HFF-Myc (cell line): ENCODE measurements at places on chromosomes 5 and 9.

- DNase-seq, result no peak
Observed at GRCh38 chr5:115430374-115430773, 114.2 kb downstream of the FEM1C start.

GRCh38 chr5:179393078-179393477 lies 47.8 kb upstream of the ADAMTS2 start:
- DNase-seq, result peak; percentile 70

DNA sequence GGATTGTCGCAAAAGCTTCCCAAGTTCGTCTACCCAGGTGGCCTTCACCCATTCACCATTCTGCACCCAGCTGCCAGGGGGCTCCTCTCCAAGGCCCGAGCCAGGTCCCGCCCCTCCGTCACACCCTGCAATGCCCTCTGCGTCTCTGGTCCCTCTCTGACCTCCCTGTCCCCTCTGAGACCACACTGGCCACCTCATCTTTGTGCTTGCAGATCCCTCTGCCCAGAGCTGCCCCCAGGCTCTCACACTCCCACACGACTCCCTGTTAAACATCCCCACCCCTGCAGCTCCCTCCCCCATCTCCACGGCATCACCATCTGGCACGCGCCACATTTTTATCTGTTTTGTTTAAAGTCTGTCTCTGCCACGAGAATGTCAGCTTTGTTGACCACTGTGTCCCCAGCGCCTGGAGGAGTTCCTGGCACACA lies 243.6 kb downstream of the PBX3 start:
- DNase-seq, result no peak

GRCh38 chr9:95313010-95313498 lies 4.5 kb downstream of the FANCC start:
- no peak for DNase-seq

DNA sequence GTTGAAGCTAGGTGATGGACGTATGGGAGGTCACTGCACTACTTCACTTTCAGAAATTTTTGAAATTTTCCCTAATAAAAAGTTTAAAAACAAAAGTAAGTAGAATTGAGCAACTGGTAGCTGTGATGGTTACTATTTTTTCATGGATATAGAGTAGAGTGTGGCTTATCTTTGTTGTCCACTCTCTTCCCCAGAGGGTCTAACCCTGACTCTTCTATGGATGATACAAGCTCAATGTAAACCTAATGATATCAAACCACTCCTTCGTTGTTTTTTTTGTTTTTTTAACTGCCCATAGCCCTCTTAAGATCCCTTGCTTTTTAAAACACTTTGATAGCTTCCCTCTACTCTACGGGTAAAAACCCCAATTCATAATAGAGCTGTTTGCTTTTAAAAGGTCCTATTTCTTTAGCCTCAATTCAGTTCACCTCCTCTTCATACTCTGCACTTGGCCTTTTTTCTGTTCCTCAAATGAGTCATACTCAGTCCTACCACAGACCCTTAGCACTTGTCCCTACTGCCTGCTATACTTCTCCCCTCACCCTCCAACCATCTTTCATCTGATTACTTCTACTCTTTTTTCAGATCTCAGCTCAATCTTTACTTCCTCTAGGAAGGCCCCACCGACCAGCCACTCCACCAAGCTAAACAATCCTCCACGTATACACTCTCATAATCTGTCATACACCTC lies 2.6 kb downstream of the HDAC3 start:
- no peak for DNase-seq

DNA sequence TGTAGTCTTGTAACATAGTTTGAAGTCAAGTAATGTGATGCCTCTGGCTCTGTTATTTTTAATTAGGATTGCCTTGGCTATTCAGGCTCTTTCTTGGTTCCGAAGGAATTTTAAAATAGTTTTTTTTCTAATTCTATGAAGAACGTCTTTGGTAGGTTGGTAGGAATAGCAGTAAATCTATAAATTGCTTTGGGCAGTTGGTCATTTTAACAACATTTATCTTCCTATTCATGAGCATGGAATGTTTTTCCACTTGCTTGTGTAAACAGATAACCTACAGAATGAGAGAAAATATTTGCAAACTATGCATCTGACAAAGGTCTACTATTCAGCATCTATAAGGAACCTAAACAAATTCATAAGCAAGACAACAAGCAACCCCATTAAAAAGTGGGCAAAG lies 173.2 kb upstream of the TRPC7 start:
- DNase-seq, result no peak

GRCh38 chr9:134395737-134396257 lies 69.5 kb downstream of the RXRA start:
- no peak for DNase-seq

DNA sequence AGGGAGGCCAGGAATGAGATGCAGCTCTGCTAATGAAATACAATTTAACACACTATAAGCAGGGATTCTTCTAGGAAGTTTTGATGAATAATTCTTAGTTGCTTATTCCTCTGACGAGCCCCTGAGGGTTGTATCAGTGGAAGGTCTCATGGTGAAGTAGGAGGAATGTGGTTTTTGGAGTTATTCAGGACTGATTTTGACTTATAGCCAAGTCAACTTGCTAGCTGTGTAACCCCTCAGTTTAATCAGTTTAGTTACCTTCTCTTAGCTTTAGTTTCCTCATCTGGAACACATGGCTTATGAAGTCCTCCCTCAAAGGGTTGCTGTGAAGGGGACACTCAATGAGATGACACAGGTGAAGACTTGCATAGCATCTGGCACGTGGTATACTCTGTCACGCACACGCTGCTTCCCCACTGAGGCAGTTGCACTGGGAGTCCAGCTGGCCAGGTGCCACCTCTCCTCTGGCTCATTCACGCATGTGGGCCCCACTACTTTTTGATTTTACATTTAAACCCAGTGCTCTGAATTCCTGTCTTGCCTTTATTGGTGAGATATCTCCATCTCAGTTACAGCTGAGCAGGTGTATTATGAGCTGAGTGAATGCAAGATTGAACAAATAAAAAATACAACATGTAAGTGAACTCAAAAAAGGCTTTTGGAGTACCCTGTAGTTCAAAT lies 415.0 kb downstream of the ARHGEF28 start:
- DNase-seq, result no peak

GRCh38 chr5:38420246-38420645 lies 136.2 kb downstream of the LIFR start:
- DNase-seq, result no peak

DNA sequence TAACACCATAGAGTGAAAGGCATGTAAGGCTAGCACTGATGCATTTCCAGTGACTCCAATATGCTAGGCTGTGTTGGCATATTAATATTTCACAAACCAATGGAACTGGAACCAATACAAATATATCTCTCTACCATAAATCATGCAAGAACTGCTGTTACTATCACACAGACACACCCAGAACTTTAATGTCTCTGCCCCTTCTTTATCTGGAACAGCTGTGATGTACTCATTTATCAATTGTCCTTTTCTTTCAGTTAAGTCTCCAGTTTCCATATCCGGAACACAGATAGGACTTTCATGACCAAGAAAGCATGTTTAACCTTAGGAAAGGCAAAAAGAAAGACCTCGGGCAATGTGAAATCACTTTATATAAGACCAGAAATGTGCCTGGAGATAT lies 70.3 kb downstream of the SPTLC1 start:
- no peak for DNase-seq

GRCh38 chr5:16888694-16889124 lies 47.4 kb downstream of the MYO10 start:
- DNase-seq, result no peak

DNA sequence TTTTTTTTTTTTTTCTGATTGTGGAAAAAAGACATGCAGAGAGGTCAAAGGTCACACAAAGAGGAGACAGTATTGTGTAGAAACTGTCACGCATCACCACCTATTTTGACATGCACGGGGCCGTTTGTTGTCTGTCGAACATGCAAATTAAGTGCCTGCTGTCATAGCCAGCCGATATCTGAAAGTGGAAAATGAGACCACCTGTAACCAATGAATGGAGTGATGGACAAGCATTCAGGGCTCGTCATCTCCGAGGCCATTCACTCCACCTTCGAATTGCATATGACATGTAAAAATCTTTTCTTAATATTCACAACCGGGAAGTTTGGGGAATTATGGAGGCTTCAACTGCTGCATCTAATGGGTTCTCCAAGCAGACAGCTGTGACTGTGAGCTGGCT lies 512.2 kb upstream of the ADAMTS16 start:
- DNase-seq, result no peak

GRCh38 chr5:44740660-44741059 lies 68.1 kb upstream of the MRPS30 start:
- DNase-seq, result no peak
